T-cell (primary cell): ENCODE measurements at places on chromosomes 6 and 20. TPM values are rescaled to one million over a fixed set of nuclear protein-coding genes. Genes with fewer than 3 reads are reported as not detected.

GRCh38 chr6:22248513-22249308, 48.1 kb downstream of the PRL start:
- H3K4me1 ChIP-seq: no peaks in the 10 kb centered on the region
- no peak overlapping the region for H3K4me3 ChIP-seq
- no peak overlapping the region for H3K27ac ChIP-seq
- H3K36me3 ChIP-seq: no peaks in the 10 kb centered on the region
- no peak for DNase-seq

The GCNT2 gene
- total RNA-seq: 2.9 TPM

DNA sequence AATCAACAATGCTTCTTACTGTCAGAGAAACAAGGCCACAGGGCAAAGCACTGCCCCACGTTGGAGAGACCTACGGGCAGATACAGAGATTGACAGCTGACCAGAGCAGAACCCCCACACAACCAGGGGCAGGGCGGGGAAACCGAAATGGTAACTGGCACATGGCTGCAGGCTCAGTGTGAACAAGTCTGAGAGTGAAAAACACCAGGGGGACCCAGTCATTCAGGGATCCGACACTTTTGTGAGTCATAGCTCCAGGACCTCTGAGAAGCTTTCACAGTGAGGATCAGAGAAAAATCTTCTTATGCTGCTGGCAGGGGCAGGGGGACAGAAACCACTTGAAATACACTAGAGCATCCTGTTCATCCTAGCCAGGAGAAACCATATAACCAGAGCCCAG, 254.2 kb downstream of the C6orf118 start:
- H3K27me3 ChIP-seq: no peaks in the 10 kb centered on the region
- H3K36me3 ChIP-seq: no peaks in the 10 kb centered on the region
- no peaks in the 10 kb centered on the region for H3K4me1 ChIP-seq

- H3K4me3 ChIP-seq: no peak overlapping the region
- H3K27ac ChIP-seq: no peak overlapping the region
- no peaks in the 10 kb centered on the region for H3K36me3 ChIP-seq
- no peak for DNase-seq
- no peaks in the 10 kb centered on the region for H3K27me3 ChIP-seq
Observed at GRCh38 chr20:24781418-24781980, 167.6 kb upstream of the CST7 start.

The SLC22A16 gene
- total RNA-seq: not detected

The MOG gene
- total RNA-seq: not detected

DNA sequence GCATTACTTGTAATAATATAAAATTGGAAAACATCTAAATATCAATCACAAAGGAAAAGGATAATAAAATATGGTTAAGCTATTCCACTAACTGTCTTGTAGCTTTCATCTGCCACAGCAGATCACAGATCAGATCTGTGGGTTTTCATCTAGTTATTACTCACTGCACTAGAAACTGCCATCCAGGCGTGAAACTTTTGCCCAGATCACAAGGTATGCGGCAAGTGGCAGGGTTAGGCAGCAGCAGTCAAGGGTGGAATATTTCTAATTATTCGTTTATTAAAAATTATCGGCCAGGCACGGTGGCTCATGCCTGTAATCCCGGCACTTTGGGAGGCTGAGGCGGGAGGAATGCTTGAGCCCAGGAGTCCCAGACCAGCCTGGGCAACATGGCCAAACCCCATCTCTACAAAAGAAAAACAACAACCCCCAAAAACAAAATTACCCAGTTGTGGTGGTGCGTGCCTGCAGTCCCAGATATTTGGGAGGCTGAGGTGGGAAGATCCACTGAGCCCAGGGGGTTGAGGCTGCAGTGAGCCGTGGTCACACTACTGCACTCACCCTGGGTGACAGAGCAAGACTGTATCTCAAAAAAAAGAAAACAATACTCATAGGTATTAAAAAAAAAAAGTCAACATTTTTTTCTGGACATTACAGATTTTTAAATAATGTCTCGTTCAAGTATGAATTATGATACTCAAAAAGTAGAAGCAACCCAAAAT, 32.1 kb downstream of the BEND3 start:
- H3K36me3 ChIP-seq: no peaks in the 10 kb centered on the region
- H3K4me3 ChIP-seq: no peak overlapping the region
- H3K27me3 ChIP-seq: no peaks in the 10 kb centered on the region
- no peak for DNase-seq

DNA sequence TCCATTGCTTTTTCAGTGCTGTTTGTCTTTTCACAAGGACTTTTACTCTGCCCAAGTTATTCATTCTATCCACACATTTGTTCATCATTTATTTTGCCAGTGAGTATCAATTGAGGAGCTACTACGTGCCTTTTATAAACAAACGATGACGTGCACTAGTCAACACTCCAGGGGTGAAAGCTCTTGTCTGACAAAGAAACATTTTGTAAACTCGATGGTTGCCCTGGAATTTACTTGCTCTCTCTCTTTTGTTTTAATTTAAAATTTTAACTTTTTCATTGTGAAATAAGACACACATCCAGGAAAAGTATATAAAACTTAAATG, 8.3 kb upstream of the MRPS18A start:
- H3K4me1 ChIP-seq: no peaks in the 10 kb centered on the region
- H3K4me3 ChIP-seq: no peak overlapping the region
- DNase-seq: no peak
- H3K27ac ChIP-seq: no peak overlapping the region
- H3K27me3 ChIP-seq: peaks cover 34% of the 10 kb centered on the region

DNA sequence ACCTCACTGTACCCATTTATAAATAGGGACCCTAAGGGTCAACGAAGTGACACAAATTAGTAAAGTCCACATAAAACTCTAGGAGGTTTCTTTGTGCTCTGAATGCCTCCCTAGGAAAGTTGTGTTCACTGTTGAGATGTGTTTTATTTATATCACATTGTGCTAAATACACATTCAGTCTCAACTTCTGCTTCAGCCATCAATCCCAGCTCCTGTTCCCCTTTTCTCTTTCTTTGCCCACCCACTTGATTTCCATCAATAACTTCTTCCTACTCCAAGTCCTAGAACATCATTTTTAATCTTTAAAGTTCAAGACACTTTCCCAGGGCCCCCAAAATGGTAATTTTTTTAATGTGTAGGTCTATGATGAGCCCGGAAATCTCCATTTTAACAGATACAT, 208.3 kb upstream of the RAB32 start:
- DNase-seq: no peak
- no peak overlapping the region for H3K4me3 ChIP-seq
- no peaks in the 10 kb centered on the region for H3K36me3 ChIP-seq
- H3K4me1 ChIP-seq: no peaks in the 10 kb centered on the region
- no peaks in the 10 kb centered on the region for H3K27me3 ChIP-seq

GRCh38 chr6:89952105-89952671, 57.9 kb downstream of the GJA10 start:
- no peaks in the 10 kb centered on the region for H3K27me3 ChIP-seq
- H3K27ac ChIP-seq: peak overlapping the region; percentile 48
- peaks cover 37% of the 10 kb centered on the region for H3K36me3 ChIP-seq
- peaks cover 47% of the 10 kb centered on the region for H3K4me1 ChIP-seq
- H3K4me3 ChIP-seq: no peak overlapping the region

DNA sequence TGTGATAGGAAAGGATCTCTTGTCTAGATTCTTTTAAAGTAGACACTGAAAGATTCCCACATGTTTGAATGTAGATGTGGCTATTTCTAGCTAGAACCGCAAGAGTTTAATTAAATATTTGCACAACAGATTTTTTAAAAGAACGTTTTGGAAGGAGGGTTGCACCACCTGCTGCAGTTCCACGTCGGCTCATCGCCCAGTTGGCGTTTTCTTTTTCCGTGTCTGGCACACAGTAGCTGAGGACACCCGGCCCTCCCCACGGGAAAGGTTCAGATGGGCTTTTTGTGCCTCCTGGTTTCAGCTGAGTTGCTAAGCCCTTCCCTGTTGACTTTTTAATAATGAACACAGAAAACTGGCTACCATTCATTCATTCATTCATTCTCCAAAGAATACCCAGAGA, 41.8 kb upstream of the DOK5 start:
- H3K27me3 ChIP-seq: no peaks in the 10 kb centered on the region
- DNase-seq: no peak
- H3K4me1 ChIP-seq: no peaks in the 10 kb centered on the region
- H3K36me3 ChIP-seq: no peaks in the 10 kb centered on the region

- H3K4me3 ChIP-seq: no peak overlapping the region
- no peaks in the 10 kb centered on the region for H3K36me3 ChIP-seq
- H3K4me1 ChIP-seq: no peaks in the 10 kb centered on the region
- no peaks in the 10 kb centered on the region for H3K27me3 ChIP-seq
- H3K27ac ChIP-seq: no peak overlapping the region
Observed at GRCh38 chr6:131787766-131788712, 19.8 kb upstream of the ENPP1 start.

DNA sequence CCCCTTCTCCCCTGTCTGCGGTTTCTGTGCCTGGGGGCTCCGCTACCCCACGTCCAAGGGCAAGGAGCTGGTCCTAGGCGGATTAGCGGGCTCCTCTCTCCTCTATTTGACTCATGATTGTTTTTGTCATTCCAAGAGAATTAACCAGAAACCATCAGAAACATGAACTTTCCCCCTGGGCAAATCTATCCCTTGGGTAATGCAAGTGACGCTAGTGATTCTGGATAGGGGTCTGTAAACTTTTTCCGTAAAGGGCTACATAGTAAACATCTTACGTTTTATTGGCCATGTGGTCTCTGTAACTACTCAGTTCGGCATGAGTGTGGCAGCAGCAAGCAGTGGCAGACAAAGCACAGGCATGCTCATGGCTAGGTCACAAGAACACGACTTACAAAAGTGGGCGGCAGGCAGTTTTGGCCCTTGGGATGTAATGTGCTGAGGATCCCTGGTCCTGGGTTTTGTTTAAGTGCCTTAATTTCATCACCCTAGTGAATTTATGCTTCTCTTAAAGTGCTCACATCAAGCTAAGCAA, 654 bp downstream of the CST11 start:
- H3K27ac ChIP-seq: no peak overlapping the region
- H3K36me3 ChIP-seq: no peaks in the 10 kb centered on the region
- H3K4me3 ChIP-seq: no peak overlapping the region
- H3K4me1 ChIP-seq: peaks cover 7% of the 10 kb centered on the region
- no peak for DNase-seq

The SAMD5 gene
- not detected for total RNA-seq

DNA sequence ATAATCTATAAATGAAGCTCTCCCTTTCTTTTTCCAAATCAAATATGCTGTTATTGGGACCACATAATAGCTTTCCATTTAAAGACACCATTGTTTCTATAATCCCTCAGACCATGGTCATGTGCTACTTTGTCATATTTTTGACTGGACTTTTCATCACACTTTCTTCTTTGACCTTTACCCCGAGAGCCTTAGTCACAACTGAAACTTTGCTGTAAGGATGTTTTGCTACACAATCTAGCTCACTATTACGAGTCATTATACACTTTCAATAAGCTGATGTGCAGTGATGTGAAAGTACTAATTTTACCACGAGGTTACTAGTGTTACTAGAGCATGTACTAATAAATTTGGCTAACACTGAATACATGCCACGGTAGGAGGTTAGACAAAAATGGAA, 367.2 kb upstream of the RUNX2 start:
- H3K4me1 ChIP-seq: no peaks in the 10 kb centered on the region
- H3K36me3 ChIP-seq: no peaks in the 10 kb centered on the region
- H3K27me3 ChIP-seq: no peaks in the 10 kb centered on the region
- DNase-seq: no peak

DNA sequence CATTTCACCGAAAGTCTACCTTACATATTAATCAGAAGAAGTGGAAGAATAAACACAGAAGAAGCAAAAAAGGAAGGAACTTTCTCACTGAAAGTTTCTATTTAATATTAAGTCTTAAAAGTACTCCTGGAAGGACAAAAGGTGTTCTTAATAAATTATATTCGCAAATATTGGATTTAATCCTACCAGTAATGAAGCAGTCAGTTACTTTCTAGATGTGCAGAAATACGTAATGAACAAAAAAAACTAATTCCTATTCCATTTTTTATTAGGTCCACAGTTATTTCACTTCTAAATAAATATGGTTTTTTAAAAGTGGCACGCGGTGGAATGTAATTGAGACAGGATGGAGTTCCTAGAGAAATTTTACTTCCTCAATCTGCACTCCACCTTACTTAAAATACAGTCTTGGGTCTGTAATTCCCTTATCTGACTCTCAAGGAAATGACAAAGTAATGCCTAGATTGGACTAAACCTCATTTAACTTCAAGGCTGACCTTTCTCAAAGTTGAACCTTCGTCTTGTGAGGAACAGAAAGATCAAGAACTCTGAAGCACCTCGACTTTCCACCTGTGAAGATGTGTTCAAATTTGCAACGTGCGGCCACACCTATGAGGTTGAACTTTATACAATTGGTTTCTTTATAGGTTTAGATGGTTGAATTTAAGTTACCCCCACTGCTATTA, 1.1 kb upstream of the TRAM2 start:
- H3K36me3 ChIP-seq: no peaks in the 10 kb centered on the region
- no peaks in the 10 kb centered on the region for H3K27me3 ChIP-seq
- peak overlapping the region; percentile 48 for H3K4me3 ChIP-seq
- DNase-seq: no peak
- H3K4me1 ChIP-seq: peaks cover 41% of the 10 kb centered on the region
- peak overlapping the region; percentile 63 for H3K27ac ChIP-seq

The SRSF6 gene
- 259 TPM for total RNA-seq

DNA sequence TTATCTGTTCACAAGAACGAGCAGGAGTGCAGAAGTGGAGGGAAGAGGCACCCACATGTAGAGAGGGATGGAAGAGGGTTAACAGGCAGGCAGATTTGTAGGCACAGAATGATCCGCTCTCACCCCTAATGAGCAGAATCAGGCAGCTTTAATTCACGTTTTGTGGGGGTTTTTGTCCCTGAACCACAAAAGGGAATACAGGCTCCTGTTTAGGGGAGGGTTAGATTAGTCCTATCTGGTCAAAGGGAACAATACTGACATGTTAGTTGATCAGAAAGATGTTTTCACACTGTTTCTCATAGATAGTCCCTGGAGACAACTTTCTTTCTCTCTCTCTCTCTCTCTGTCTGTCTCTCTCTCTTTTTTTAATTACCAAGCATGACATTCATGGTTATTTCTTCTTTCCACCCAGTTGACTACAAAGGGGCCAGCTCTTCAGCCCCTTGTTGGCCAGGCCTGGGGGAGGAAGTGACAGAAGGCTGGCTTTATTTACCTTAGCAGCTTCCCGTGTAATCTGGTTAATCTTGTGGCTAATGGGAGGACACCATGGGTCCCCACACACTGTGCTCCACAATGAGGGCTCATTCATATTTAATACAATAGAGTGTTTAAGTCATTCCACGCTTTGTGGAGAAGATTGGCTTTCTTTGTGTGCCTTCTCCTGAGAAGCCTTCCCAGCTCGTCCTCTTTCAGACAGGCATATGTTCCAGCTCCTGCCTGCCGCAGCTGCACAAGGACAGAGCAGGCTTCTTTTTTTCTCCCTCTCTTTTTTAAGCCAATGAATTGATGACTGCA, 958.8 kb downstream of the TFAP2A start:
- no peaks in the 10 kb centered on the region for H3K4me1 ChIP-seq
- H3K36me3 ChIP-seq: no peaks in the 10 kb centered on the region
- no peak overlapping the region for H3K27ac ChIP-seq
- no peak overlapping the region for H3K4me3 ChIP-seq
- DNase-seq: no peak
